ENCODE measurements at places on chromosomes 12 and 14.

DNA sequence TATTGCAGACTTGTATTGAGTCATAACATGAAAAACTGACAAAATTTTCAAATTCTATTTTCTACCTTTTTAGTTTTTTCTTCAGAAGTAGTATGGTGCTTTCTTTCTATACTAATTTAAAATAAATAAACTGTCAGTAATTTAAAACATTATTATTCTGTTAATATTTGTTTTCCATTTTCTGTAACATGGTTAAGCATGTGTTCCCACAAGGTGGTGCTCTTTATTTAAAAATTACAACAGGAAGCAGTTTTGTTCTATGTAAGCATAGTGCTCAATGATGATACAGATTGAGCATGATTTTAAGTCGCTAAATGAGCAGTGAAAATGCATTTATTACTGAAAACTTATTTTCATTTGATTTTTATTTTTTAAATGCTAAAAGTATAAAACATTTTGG is 114.6 kb downstream of the PPFIA2 start:
- DNase-seq, result no peak

- DNase-seq, result no peak
Measured at GRCh38 chr12:64091186-64091585, 130.9 kb downstream of the KICS2 start.

DNA sequence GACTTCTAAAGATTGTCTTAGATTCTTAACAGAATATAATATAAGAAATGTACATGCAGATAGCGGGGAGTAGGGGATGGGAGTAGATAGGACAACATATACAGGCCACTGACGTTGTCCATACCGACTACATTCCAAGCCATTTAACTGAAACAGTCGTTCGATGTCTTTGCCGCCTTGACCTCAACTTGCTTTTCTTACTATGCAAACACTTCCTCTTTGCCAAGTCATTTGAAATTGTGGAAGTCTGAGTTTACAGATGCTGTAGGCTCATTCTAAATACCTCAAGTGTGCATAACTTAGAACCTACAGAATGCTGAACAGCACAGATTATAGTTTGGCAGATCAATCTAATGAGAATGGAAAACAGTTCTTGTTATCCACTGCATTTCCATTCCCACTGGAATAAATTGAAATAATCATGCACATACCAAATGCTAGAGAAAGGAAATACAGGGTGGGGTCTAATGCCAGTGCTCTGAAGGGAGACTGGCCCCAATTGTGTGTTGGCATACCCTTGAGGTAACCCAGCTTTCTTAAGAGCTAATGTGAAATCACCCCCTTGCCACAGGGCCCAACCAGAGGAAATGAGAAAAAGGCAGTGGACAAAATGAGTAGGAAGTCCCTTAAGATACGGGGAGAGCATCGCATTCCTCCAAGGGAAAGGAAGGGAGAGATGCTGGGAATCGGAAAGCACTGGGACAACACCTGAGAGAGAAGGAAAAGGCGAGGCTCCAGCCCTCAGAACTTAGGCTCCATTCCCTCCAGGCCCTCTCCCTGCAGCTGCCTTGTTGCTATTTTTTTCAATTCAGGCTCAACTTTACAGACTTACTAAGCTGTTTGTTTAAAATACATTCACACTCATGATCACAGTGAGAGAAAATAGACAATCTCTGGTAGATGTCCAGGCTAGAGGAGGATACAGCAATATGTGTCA is 380.9 kb upstream of the TMTC1 start:
- DNase-seq, result no peak

DNA sequence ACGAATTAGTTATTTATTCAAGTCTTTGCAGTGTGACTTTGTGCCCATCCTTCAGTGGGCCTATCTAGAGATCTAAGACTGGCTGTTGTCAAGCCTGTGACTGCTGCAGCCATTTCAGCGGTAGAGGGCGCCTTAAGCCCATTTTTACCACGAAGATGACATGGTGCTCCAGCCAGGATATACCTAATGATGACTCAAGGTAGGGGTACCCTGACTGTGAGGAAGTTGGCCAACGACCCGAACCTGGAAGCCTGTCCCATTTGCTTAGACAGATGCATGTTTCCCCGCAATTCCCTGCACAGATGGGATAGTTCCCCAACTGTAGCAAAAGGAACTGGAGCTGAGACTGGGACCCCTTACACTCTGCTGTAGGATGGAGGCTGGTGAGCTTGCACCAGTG is 41.3 kb downstream of the RAB3IP start:
- DNase-seq, result no peak

DNA sequence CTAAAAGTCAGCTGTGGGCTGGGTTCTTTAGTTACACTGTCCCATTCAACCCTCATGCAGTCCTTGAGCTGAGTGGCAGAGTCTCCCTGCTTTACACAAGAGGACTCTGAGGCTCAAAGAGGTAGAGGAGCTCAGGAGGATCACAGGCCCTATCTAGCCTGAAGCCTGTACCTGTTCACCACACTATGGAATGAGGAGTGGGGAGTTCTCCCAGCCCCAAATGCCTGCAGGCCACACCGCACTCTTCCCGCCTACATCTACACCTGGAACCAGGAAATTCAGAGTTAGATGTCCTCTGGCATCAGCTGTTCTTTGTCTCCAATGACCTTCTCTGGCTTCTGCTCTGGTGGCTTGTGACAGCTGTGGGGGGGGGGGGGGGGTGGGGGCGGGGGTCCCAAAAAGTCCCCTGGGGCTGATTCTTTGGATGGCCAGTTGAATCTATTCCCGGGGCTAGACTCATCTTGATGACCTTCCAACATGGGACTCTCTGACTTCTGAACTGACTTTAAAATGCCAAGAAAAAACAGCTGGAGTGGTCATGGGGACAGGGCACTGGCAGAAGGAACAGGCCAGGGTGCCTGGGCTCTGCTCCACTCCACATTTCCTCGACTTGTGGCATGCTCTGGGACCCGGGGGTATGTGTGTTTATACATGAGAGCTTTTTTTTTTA is 30.6 kb downstream of the RIN3 start:
- no peak for DNase-seq

- DNase-seq, result no peak
Measured at GRCh38 chr12:104722601-104723534, 235.2 kb downstream of the SLC41A2 start.

DNA sequence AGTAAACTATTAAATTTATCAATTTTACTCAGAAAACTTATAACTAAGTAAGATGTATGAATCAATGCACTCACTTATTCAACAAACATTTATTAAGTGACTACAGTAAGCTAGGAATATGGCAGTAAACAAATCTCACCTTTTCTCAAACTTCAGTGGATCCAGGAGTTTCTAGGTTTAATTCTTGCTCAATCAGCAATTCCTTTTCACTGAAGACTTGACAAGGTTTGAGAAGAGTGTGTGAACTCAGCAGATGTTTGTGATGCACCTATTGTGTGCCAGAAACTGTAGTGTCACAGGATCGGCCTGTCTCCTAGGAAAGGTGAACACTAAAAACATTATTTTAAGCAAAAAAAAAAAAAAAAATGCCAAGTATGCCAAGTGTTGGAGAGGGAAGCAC is 167.8 kb downstream of the ALG10 start:
- DNase-seq, result no peak

DNA sequence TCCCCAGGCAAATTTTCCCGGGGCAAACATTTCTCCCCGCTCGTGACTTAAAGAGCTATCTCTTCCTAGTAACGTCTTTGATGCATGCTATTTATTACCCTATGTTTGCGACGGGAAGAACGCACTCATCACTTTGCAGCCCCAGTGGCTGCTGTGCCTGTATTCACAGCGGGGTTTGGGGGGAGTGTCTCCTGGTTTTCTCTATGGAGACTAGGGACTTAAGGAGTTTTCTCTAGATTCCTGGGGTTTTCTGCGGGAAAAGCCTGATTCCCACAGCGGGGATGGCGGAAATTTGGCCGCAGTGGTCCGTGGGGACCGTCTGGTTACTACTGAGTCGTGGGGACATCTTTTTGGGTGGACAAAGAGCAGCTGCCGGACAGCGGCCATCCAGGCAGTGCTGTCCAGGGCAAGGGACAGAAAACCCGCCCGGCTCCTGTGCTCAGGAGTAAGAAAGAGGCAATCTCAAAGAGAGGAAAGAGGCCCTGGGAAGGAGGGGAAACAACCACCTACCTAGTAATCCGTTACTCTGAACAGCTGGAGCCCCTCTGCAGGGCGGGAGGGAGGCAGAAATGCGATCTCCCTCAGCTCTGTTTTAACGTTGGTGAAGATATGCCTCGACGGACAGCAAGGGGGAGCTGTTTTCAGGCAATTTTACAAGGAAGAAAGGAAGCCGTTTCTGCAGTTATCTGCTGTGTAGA is 771 bp upstream of the AVPR1A start:
- peak; percentile 64 for DNase-seq

GRCh38 chr12:42588524-42589464 is 752 bp downstream of the PRICKLE1 start:
- no peak for DNase-seq

GRCh38 chr12:123269395-123269892 is 2.2 kb downstream of the CDK2AP1 start:
- peak; percentile 76 for DNase-seq

DNA sequence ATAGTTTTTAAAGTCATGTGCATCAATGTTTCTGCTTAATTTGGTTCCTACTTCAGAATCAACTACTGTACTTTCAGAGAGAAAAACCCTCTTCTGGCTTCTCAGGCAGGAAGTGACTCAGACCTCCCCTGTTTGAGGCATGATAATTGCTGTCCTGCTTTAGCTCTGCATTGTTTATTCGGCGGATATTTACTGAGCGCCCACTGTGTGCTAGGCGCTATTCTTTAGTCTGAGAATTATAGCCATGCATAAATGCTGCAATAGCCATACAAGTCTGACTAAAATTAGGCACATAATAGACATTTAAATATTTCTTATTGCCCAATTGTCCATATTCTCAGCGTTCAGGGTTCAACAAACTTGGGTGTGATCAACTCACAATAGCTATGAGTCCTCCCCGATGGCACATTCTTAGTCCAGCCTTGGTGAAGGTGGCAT is 6.1 kb upstream of the AMIGO2 start:
- no peak for DNase-seq

DNA sequence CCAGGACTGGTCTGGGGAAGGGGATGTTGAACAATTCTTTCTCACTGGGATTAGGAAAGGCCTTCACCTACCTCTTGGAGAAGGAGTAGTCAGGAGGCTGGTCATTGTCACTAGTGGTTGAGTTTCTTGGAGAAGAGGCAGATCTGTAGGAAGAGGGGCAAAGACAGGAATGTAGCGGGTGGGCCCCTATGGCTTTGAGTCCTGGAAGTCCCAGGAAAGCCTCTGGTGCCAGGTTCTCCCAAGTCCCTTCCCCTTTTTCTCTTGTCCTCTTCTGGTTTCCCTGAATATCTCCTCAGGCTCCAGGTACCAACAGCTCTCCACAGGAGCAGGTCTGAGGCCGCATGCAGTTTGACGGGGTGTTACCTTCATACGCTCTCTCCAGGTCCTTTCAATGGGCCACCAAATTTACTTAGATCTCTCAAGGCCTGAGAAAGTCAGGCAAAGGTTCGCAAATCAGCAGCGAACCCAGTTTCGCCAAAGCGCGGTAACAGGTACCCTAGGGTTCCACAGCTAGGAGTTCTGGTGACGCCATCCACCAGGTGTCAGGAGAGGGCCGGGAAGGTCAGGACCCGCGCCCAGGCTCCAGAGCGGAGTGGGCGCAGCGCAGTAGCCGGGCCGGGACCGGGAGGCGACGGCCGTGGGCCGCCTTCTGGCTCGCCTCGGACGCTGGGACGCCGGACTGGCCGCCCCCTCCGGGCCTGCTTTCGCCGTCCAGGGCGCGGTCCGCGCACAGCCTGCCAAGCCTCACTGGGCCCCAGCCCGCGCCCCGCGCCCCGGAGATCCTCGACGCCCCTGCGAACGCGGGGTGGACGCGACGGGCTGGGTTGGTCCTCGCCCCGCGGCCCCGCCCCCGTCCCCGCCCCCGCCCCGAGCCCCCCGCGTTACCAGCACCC is 795 bp downstream of the SMAGP start:
- DNase-seq, result peak; percentile 11

- no peak for DNase-seq
Measured at GRCh38 chr12:13222076-13222475, 25.6 kb downstream of the EMP1 start.

- DNase-seq, result no peak
Measured at GRCh38 chr12:113802000-113802749, 163.9 kb downstream of the RBM19 start.

DNA sequence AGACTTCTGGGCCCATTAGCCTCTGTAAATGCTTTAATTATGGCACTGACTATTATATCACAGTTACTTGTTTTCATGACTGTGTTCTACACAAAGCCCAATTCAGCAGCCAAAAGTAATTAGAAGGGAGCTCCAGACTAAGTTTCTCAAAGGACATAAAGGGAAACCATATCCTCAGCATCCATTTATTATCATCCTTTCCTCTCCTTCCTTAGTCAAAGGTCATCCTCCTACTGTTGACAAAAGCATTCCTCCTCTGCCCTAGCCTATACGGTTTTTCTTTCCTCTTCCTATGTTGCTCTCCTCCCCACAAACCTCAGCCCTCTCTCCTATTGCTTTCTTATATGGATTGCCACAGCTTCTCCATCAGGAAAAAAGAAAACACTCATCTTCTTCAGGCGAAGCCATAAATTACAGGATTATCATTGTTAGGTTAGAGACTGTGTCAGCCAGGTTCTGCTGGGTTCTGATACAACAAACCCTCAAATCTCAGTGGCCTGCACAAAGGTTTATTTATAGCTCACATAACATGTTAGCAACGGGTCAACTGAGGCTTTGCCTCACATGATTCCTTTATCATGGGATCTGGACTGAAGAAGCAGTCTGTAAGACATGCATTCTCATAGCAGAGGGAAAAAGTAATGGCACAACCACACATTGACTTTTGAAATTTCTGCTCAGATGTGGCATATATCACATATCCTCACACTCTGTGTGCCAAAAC is 207.2 kb downstream of the SLC5A8 start:
- no peak for DNase-seq

- no peak for DNase-seq
Measured at GRCh38 chr12:22541496-22542155, 2.7 kb downstream of the C2CD5 start.

DNA sequence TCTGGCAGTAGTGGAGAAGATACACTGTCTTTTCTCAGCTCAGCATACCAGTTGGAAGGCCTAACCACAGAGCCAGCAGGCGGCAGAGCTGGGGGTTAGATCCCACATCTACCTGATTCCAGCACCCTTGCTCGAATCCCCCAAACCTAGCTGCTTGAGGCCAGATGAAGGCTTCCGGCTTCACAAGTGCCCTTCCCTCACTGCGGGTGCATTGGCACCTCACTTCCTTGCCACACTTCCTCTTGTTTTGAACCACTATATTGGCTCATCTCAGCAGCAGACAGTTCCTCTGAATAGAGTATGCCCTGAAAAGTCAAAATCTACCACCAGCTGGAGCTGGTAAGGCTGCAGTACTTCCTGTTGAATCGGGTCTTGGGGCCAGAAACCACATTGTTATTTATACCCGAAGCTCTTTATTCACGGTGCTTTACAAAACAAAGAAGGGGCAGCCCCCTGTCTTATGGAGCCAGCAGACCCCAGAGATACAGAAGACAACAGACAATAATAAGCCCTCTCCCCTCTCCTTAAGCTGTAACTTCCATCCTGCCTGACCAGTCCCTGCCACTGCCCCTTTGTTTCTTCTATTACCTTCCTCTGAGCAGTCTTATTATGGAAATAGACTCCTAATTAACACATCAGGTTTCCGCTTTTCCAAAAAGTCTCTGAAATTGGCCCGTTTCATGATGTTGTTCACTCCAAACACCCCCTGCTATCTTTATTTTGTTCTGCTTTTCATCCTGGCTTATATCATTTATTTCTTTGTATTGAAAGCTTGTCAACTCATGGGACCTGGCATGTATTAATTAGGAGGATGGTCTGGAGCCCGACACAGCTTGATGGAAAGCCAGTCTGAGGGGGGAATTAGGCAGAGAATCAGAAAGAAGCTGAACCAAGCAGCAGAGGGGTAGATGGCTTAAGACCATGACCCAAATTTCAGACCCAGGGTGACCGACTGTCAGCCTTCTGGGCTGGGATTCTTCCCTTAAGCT is 233.5 kb downstream of the EFCAB11 start:
- no peak for DNase-seq

GRCh38 chr14:99679543-99679942 is 4.6 kb upstream of the CYP46A1 start:
- no peak for DNase-seq

Data from NCI-H526 treated with DMSO at 0.1 percent for 48 hours (cell line).